ENCODE measurements at places on chromosomes 5 and 9.

DNA sequence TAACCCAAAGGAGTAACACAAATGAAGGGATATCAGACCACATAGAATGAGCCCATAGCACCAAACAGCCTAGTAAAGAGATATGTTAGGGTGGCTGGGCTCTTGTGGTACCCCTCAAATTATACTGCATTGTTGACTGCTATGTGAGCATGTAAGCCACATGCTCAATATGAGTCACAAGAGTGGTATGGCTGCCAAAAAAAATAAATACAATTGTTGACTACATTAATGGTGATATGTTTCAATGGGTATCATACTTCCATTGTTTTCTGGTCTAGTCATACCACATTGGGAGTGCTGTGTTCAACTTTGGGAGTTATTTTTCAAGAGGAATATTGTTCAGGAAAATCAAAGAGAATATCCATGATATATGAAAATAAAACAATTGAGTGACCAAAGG, 162.4 kb upstream of the PIK3R1 start:
- DNase-seq = no peak

- DNase-seq = peak; percentile 53
Observed at GRCh38 chr5:169064093-169064492, 236.8 kb downstream of the SLIT3 start.

GRCh38 chr5:96087939-96088338, 126.3 kb upstream of the ELL2 start:
- no peak for DNase-seq

DNA sequence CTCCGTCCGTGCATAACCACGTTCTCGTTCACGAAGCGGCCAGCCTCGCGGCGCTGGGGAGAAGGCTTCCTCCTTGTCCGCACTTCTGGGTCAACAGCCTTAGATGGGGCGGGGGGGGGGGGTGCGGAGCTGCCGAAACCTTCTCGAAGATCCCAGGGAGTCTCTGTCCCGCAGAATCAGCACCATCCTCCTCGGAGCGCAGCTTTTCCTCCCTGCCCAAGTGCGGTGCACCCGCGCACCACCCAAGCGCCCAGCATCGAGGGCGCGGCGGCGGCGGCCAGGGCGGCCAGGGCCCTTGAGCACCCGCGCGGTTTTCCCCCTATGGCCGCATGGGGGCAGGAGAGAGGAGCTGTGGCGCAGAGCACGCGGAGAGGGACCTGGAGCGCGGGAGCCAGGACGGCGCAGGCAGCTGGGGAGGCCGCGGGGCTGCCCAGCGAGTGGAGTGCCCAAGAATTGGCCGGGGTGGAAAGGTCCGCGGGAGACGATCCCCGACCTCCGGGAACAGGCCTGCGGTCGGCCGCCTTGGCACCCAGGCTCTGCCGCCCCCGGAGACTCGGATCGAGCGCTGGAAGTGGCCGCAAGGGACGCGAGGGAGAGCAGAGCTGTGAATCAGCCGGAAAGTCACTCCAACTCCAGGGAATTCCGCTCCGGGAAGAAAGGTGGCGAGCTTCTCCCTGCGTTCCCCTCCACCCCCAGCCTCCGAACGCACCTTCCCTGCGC, 43.1 kb downstream of the TMEM174 start:
- DNase-seq = peak; percentile 94

DNA sequence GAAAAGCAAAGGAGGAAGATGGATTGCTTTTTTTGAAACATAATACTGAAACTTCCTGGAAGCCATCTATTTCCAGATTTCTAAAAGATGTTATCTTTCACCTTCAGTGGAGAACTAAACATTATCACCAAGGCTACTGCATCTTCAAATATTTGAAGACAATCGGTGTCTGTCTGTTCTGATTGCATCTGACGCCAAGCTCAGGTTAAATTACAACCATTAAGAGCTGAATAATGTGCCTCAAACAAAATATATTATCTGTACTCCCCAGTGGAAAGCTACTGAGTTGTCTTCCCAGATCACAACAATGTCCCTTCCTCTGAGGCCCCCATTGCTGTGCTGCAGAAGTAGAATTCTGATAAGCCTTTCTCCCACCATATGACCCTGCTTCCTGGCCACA, 342.3 kb downstream of the PLK2 start:
- no peak for DNase-seq

GRCh38 chr9:135050072-135050990, 37.1 kb upstream of the OLFM1 start:
- DNase-seq = no peak

- DNase-seq = no peak
Observed at GRCh38 chr9:88733651-88734421, 198.9 kb downstream of the NXNL2 start.

- DNase-seq = no peak
Observed at GRCh38 chr5:113205807-113206206, 229.0 kb downstream of the TSSK1B start.

- DNase-seq = no peak
Observed at GRCh38 chr5:53930457-53930856, 370.0 kb downstream of the NDUFS4 start.

- DNase-seq = peak; percentile 9
Observed at GRCh38 chr5:180133971-180134508, 62.5 kb upstream of the RNF130 start.

- DNase-seq = no peak
Observed at GRCh38 chr5:98518754-98519153, 254.7 kb upstream of the RGMB start.

- no peak for DNase-seq
Observed at GRCh38 chr5:7377761-7378160, 18.2 kb upstream of the ADCY2 start.

- no peak for DNase-seq
Observed at GRCh38 chr9:27118916-27119315, 9.9 kb downstream of the TEK start.

DNA sequence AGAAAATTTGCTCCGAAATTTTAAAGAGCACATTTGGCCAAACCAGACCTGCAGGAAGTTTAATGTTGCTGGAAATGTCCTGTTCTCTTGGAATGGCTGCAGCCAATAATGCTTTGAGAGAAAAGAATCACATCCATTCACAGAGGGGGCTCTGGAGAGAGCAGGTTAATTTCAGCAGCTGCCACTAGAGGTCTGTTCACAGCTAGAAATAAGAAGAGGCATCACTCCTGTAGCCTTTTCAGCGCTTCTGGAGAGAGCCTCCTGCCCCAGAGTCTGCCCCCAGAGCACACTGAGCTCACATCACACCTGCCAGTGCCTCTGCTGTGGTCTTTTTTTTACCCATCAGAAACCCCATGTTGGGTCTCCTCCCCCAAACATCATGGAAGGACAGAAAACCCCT, 124.8 kb upstream of the RAD23B start:
- DNase-seq = no peak
